ENCODE measurements at places on chromosomes 1 and 21.
A peak's percentile ranks its signal among the peaks of the same experiment; 100 is the strongest.

GRCh38 chr21:34644825-34645224, 24.0 kb upstream of the CLIC6 start:
- no peak for DNase-seq

DNA sequence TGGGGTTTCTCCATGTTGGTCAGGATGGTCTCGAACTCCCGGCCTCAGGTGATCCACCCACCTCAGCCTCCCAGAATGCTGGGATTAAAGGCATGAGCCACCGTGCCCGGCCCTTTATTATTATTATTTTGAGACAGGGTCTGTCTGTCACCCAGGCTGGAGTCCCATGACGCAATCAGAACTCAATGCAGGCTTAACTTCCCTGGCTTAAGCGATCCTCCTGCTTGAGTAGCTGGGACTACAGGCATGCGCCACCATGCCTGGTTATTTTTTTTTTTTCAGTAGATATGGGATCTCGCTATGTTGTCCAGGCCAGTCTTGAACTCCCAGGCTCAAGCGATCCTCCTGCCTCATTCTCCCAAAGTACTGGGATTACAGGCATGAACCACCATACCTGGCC, 47.1 kb upstream of the CITED4 start:
- DNase-seq: no peak

- no peak for DNase-seq
Measured at GRCh38 chr1:183554577-183554976, 35.7 kb downstream of the NCF2 start.

DNA sequence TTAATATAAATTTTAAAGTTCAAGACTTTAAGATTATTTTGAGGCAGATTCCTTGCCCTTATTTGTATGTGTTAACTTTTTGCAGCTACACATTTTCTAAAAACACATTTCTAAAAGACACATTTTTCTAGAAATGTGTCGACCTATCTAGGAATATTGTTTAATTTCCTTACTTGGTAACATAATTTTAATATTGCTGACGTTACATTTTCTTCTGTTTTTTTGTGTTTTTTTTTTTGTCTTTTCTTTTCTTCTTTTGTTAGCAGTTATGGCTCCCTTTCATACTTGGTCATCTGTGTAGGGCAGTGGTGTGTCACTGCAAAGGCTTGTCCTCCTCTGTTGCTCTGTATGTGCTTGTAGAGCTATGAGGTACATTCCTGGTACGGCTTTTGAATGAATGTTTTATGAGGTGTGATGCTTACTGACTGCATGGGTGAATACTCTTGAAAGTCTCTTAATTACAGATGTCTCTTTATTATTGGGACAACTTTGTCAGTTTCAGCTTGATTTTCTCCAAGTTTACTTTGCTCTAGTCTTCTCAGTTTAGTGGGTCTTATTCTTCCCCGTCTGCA, 30.1 kb downstream of the LRRC8D start:
- DNase-seq: no peak

DNA sequence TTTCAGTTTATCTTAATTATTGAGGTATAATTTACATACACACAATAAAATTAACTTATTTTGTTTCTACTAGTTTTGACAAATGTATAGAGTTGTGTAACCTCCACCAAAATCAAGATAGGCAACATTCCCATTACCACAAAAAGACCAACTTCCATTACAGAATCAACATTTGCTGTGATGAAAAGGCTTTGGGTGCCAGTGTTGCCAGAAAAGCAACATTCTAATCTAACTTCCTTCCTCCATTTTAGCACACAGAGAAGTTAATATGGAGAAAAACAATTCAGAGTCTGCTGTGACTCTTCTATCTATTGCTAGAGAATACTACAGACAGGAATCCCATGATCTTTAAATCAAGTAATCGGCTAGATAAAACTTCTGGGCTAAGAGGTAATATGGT, 245.3 kb downstream of the RERE start:
- DNase-seq: no peak

DNA sequence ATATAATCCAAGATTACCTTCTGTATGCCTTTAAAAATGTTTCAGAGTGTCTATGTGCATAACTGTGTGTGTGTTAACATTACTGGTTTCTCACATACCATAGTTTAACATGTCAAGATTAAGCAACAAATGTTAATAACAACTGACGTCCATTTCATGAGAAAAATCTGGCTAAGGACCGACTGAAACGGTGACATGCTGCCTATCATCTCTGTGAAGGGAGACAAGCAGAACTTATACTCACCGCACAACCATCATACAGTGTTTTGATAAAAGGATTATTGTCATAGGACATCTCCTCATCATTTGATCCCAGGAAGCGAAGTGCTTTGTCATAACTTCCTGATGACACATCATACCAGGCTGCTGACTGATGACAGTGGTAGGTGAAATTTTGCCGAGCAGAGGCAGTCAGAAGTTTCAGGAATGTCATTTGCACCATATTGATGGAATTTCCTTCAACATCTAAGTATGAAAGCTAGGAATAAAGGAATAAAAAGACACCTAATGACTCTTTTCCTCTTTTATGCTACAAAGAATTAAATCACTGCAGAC, 228.8 kb downstream of the COL11A1 start:
- peak; percentile 65 for DNase-seq
